ENCODE measurements at places on chromosomes 2 and 18.

GRCh38 chr2:42987112-42987922 is 194.9 kb upstream of the HAAO start:
- DNase-seq = no peak

GRCh38 chr2:54669677-54670484 is 53.6 kb upstream of the EML6 start:
- no peak for DNase-seq

GRCh38 chr2:96400049-96401000 is 64.8 kb downstream of the NCAPH start:
- no peak for DNase-seq

DNA sequence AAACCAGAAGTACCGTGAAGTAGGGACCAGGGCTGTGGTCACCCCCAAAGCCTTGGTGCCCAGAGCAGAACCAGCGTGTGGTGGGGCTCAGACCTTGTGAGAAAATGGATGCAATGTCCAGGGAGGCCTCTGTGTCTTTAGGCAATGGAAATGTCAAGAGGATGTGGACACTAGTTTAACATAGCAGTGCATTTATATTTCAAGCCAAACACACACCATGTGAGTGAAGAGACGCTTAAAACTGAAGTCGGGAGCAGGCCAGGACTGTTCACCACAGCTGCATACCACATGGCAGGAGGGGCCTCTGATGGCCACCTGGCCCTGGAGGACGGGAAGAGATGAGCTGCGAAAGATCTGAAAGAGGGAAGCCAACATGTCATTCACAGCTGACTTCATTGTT is 87.3 kb upstream of the LDLRAD4 start:
- DNase-seq = no peak
